NCI-H2029 treated with DMSO at 0.1 percent for 48 hours (cell line): ENCODE measurements at places on chromosomes 6 and 20.

- DNase-seq, result peak; percentile 96
These were observed 85.2 kb downstream of the MBOAT1 start for GRCh38 chr6:20126789-20127653.

- no peak for DNase-seq
These were observed 3.5 kb downstream of the LRFN2 start for GRCh38 chr6:40583709-40584108.

DNA sequence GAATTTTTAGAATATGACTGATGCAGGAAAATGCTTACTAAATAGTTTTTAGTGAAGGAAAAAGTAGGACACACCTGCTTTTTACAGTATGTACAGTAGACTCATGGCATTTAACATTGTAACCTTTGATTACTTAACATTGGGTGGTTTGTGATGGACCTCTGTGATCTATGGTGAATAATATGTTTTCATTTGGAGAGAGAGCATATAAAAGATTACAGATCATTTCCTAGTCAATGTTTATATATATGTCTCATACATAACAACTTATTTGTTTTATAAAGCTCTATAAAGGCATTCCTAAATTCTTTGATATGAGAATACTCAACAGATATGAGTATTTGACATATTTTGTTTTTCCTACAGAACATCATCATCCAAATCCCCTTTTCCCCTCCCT lies 129.3 kb upstream of the PDE7B start:
- DNase-seq, result no peak

DNA sequence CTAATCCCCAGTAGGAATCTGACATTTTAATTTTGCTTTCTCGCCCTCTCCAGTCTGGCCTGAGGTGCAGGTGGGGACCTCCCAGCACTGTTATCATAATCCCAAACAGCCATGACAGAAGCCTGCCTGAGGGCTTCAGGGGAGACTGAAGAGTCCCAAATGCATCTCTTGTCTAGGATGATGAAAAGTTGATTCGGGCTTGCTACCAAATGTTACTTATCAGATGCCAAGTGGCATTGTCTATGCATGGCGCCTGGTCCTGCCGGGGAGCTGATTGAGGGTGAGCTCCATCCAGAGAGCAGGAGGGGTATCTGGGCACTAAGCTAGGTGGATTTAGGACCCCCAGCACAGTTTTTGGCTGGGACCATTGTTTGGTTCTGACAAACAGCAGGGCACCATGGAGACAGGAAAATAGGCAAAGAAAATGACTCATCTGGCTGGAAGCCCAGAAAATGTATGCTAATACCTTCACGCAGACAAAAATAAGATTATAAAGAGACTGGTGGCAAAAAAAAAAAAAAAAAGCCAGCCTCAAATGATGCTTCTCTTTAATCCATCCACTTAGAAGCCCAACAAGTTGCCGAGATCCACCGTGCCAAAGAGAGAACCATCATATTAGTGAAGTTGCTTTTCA lies 513.7 kb upstream of the SULF2 start:
- peak; percentile 64 for DNase-seq

DNA sequence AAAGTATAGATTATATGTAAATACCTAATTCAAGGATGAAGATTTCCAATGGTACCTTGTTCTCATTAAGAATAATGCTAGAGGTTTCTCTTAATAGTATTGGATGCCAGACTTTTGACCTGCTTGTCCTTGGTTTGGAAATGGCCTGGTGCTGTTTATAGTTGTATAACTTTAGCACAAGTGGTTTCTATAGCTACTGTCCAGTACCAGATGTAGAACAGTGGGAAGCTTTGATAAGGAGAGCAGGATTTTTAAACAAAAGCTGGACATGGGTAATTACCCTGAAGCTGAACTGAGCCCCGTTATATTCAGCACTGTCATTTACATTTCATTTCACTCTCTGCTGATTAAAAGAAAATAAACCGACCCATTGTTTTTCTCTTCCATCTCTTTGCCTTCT lies 43.7 kb downstream of the TRMT11 start:
- DNase-seq, result no peak

DNA sequence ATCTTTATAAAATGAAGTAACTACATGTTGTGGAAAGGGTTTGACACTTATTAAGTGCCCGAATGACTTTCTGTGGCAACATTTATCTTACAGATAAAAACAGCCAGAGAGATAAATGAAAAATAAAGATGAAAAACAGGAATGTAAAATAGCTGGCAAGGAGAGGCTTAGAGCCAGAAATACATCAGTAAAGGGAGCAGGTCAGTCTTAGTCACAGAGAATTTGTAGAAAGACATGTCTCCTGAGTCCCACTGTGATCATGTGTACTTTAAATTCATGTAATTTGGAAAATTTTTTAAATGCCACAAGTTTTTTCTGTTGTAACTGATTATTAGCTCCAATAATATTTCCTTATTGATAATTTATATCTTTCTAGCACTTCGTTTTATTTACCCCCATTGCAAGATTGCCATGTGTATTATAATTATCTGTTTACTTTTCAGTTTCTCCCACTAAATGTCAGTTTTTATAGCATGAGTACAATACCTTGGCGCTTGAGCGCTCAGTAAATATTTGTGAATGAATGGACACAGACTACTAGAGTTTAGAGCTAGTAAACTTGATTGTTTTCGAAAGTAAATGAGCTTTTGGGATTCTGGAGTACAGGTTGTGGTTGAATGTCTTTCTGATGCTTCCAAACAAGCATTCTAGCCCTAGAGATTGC lies 15.2 kb downstream of the TAB2 start:
- DNase-seq, result peak; percentile 18

- no peak for DNase-seq
These were observed 42.1 kb upstream of the CDH22 start for GRCh38 chr20:46350201-46350985.

GRCh38 chr6:119360262-119360915 lies 10.8 kb upstream of the MAN1A1 start:
- no peak for DNase-seq

- DNase-seq, result no peak
These were observed 567 bp downstream of the HS3ST5 start for GRCh38 chr6:114342086-114342825.
